ENCODE measurements at places on chromosomes 2 and 18. TPM values are rescaled to one million over a fixed set of nuclear protein-coding genes. Genes with fewer than 3 reads are reported as not detected.

DNA sequence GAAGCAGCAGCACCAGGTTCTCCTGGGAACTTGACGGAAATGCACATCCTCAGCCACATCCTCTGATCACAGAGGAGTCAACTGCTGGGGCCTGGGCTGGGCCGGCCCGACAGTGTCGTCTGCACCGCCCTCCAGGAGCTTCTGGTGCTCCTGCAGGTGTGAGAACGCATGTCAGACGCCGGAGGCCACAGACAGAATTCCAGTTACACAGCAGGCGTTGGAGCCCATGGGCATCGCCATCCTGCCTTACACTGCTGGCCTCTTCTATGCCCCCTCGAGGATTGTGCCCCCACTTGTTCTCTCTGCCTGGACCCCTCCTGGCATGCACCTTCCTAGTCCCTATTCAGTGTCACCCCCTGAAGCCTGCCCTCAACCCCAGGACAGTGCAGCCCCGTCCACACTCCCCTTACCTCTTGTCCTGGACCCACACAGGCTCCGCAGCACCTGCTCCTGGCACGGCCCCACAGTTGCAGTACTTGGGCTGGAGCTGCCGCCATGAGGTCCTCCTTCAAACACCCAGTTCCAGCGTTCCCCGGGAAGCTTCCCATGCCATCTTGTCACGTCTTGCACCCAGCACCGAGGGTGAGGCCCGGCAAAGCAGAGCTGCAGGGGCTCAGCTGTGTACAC lies 37.5 kb downstream of the ADI1 start:
- DNase-seq: no peak

Gene CTAGE1
- total RNA-seq: 0.47 TPM

Gene ACOXL
- 0.36 TPM for total RNA-seq

DNA sequence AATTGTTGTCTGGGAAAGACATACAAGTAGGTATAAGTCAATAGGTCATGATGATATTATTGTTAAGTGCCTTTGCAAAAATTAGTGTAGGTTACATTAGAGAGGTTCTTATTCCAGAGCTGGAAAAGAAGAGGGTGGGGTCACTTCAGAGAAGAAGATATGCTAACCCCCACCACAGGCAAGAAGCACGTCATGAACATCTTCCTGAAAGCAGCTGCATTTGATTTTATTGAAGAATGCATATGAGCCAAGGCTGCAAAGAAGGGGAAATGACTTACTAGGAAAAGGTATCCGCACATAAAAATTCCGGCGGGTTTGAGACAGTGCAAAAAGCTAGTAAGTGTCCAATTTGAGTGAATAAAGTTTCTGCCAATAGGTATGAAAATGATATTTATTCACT lies 195.3 kb upstream of the CDH2 start:
- DNase-seq: no peak

GRCh38 chr2:220913384-220913783 lies 658.7 kb downstream of the EPHA4 start:
- DNase-seq: no peak

GRCh38 chr18:2306606-2307005 lies 264.7 kb downstream of the METTL4 start:
- no peak for DNase-seq

Gene LIPG
- total RNA-seq: 75.2 TPM

GRCh38 chr2:63736354-63736753 lies 105.3 kb upstream of the UGP2 start:
- DNase-seq: no peak

Gene RAX
- not detected for total RNA-seq

Gene SOWAHC
- total RNA-seq: 26.2 TPM

DNA sequence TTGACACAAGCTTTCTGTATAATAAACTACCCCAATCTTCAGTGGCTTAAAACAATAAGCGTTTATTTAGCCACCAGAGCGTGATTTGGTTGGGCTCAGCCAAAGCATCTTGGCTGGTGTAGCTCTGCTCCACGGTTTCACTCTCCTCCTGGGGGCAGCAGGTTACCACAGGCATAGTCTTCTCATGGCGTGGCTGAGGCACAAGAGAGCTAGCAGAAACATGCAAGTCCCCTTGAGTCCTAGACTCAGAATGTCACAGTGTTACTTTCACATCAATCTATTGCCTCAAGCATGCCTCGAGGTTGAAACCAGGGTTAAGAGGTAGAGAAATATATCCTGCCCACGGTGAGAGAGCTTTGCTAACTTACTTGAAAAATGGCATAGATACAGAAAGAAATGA lies 19.9 kb upstream of the SLC9A2 start:
- DNase-seq: no peak

Gene KLHL41
- 2.0 TPM for total RNA-seq

GRCh38 chr18:59461171-59461570 lies 102.1 kb upstream of the LMAN1 start:
- DNase-seq: no peak

Gene FABP1
- 244 TPM for total RNA-seq

- DNase-seq: no peak
Observed at GRCh38 chr2:36235426-36235825, 120.2 kb upstream of the CRIM1 start.

Gene NHEJ1
- total RNA-seq: 28.2 TPM

DNA sequence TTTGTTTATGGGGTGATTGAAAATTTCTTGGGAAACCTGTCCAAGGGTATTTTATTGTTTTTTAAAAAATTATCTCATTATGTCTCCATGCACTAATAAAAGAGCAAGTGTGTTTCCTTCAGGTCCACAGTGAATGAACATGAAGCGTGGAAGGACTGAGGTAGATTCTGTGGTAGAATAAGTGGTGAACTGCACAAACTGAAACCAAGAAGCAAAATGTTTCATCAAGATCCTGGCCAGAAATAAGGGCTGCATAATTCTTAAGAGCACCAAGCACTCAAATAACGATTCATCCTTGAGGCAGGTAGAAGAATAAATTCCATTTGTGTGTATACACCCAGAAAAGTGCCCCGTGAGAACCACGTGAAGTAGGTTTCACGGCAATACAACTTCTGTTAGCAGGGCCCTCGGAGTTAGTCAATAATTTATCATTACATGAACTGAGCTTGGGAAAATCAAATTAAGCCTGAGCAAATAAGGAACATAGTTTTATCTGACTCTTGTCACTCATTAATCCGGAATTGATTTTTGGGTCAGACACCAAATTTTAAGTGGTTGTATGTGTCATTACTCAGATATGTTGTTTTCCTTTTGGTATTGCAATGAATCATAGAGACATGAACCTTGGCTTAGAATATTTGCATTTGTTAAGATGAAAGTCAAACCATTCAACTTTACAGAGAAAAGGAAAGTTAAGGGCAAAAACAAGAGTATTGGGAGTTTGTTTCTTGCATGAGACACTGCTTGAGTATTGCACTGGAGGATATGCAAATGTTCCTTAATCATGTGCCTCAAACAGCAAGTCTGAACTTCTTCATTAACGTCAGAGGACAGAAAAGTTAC lies 472.6 kb upstream of the NETO1 start:
- DNase-seq: no peak

DNA sequence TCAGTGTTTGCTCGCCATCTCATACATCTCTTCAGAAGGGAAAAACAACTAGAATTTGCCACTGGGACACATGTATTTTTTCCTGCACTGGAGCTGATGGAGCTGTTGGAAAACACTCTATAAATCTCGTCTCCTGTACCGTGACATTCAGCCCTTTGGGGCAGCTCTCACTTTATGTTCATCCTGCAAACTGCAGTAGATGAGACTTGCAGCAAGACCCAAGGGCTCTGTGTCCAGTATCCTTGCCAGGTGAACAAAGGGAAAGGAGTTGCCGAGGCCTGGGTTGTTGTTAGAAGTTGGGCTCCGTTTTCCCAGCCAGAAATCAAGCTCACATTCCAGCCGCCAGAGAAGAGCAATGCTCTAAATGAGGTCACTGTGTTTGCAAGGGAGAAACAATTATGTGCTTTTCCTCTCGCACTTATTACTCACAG lies 285.1 kb downstream of the SLC4A3 start:
- DNase-seq: peak; percentile 39

DNA sequence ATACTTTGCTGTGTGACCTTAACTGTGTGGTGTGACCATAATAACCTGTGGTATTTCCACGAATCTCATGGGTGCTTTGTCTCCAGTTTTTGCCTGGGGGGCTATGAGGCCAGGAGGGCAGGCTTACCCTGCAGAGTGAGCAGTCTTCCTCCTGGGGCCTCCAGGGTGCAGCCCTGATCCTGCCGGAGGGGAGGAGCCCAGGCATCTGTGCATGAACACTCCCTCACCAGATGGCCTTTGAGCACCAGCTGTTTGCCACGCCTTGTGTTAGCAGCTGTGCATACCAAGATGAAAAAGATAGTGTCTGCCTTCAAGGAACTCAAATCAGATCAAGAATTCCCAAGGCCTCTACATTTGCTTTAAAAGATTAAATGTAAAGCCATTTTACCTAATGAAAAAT lies 75.0 kb upstream of the RBM44 start:
- peak; percentile 79 for DNase-seq
